ENCODE measurements at places on chromosomes 4 and X.

GRCh38 chr4:723751-724530 lies 18.3 kb downstream of the PCGF3 start:
- DNase-seq, result no peak

DNA sequence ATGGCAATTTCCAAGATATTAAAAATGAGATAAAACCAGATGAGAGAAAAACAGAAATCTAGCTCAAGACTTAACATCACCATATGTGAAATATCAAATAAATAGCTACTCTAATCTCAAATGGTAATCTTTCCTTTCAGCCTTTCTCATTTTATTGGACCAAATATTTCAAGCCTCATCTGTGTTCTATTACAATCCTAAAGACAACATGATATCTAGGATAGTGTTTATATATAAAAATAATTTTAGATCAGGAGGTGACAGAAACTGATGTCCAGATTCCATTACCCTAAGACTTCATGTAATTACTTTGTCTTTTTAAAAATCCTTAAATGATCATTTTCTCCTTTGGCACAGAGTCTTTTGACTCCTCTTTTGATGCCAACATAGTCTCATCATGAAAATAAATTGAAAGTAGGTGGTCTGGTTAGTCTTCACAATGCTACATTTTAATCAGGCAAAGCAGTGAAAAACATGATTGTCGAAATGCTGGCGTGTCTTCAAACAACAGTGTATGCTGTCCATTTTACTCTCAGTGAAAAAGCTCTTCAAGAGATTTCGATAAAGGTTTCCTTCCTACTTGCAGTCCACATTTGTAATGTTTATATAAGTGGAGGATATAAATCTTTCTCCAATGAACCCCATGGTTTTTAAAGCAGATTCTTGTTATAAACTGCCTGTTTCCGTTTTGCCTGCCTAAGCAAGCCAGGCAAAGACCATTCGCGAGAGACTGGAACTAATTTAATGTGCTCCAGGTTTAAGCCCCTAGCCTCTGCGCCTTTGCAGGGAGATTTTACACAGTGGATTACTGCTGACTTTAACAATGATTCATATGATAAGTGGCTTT lies 169.8 kb downstream of the SCFD2 start:
- DNase-seq, result peak; percentile 88

DNA sequence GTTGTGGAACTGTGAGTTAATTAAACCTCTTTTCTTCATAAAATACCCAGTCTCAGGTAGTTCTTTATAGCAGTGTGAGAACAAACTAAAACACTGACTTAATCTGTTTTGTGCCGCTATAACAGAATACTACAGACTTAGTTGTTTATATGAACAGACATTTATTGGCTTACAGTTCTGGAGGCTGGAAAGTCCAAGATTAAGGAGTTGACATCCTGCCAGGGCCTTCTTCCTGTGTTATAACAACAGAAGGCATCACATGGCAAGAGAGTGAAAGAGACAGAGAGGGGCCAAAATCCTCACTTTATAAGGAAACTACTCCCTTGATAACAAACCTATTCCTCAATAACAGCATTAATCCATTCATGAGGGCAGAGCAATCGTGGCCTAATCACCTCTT lies 42.5 kb upstream of the KCNIP4 start:
- no peak for DNase-seq

GRCh38 chr4:38067499-38067898 lies 107.3 kb downstream of the PTTG2 start:
- DNase-seq, result no peak

DNA sequence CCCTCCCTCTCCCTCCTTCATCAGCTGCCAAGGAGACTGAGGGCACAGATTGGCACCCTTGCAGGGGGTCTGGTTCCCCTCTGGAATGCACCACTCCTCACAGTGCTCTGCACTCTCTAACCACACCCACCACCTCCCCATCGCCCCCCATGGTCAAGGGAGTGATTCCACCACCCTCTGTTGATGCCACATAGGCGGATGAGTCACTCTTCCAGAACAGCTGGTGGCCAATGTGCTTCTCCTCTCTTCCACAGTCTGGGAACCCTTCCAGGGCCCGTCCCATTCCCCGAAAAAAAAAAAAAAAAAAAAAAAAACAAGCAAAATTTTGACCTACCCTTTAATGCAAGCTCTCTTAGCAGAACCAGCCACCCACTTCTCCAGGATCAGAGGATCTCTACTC lies 341.3 kb upstream of the KLF3 start:
- DNase-seq, result peak; percentile 84

- DNase-seq, result peak; percentile 60
These were observed at the start of gene CXCL5 for GRCh38 chr4:73998040-73999011. Gene CXCL5, minus strand, starts transcription at chr4:73998677. Its CDS starts 96 bp downstream, at chr4:73998581.

Measured in fibroblast of skin of right quadriceps (primary cell).